ENCODE measurements at places on chromosomes 12 and 14.

DNA sequence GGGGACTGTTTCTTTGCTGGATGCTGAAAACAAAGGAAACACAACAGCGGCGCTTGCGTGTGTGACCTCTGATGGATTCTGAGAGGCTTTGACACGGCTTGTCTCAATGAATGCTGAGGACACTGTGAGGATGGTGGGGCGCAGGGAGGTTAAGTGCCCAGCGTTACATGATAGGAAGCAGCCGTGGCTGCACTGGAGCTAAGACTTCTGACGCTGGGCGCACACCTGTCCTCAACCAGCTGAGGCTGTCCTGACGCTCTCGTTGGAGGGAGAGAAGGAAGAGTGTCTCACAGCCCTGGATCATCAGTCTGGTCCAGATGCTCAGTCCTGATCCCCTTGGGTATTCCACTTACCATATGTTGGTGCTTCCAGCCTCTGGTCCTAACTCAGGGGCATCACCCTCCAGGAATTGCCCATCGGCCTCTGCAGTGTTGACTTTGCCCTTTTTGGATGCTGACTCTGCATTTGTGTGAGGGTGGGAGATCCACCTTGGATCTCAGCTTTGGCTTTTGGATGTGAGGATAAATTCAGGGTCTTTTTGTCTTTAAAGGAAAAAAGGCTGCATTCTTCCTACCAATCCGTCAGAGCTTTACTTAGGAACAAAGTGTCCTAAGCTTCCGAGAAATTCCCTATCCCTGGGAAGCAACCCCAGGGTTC is 125.2 kb downstream of the ZNF664 start:
- DNase-seq, result no peak

DNA sequence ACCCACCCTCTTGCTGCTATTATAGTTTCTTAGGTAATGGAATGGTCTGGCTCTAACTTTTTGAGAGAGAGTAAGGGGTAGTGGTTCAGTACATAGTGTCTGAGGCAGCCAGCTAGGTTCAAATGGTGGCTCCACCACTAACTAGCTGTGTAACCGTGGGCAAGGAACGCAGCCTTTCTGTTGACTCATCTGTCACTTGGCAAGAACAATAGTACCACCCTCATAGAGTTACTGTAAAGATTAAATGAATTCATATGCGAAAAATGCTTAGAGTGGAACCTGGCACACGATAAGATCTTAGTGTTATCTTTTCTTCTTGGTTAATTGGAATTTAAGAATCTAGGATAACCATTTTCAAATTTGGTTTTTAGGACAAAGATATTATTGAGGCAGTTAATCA is 14.0 kb downstream of the CCDC62 start:
- DNase-seq, result no peak

DNA sequence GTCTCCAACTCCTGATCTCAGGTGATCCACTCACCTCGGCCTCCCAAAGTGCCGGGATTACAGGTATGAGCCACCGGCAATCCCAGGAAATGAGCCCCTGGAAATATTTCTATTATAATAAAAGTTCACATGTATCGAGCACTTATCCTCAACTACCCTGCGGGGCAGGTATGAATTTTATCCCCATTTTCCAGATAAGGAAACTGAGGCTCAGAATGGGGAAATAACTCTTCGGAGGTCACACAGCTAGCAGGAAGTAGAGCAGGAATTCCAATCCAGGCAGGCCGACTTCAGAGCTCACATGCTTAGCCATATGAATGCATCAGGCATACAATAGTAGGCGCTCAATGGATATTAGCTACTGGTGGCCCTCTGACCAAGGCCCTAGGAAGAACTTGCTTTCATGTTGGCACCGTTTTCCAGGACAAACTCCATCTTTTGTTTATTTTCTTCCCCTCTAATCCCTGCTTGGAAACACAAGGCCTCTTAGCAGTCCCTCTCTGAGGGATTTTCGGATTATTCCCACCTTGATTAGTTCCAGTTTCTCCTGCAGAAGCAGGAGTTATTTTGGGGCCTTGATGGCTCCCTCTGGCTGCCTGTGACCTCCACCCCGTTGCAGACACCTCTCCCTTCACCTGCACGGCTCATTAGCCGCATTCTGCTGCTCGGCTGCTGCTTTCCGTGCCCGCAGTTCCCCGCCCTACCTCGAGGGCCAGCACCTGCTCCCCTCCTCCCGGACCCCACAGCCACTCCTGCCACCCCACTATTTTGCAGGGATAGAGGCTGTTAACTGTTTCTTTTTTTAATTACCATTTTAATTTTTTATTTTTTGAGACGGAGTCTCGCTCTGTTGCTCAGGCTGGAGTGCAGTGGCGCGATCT is 18.7 kb upstream of the POP5 start:
- DNase-seq, result no peak

GRCh38 chr14:92470215-92470614 is 43.4 kb upstream of the RIN3 start:
- no peak for DNase-seq

DNA sequence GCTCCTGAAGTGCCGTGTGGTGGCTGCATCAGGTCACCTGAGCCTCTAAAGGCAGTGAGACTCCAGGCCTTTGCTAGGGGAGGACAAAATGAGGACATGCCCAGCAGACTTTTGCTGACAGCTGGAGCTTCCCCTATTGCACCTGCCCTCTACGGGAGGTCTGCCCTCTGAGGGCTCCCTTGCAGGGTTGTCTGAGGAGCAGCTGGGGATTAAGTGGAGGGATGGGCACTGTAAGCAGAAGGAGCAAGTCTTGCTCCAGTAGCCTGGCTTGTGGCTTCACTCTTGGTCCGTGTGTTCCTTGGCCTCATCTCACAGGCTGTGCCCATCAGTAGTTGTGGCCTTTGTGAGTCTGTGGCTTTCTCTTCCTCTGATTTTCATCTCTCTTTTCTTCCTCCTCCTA is 66.9 kb upstream of the NRXN3 start:
- no peak for DNase-seq

Measured in activated CD8-positive, alpha-beta T cell treated with anti-CD3 and anti-CD28 coated beads, Interleukin-2, amount 10 ng/mL, durations not matched to agents 7 days and 5 days (primary cell).